ENCODE measurements at places on chromosomes 4 and X.

GRCh38 chrX:121831601-121832000 lies 784.2 kb downstream of the GLUD2 start:
- no peak for DNase-seq

GRCh38 chr4:30972542-30972941 lies 252.4 kb downstream of the PCDH7 start:
- DNase-seq, result no peak

DNA sequence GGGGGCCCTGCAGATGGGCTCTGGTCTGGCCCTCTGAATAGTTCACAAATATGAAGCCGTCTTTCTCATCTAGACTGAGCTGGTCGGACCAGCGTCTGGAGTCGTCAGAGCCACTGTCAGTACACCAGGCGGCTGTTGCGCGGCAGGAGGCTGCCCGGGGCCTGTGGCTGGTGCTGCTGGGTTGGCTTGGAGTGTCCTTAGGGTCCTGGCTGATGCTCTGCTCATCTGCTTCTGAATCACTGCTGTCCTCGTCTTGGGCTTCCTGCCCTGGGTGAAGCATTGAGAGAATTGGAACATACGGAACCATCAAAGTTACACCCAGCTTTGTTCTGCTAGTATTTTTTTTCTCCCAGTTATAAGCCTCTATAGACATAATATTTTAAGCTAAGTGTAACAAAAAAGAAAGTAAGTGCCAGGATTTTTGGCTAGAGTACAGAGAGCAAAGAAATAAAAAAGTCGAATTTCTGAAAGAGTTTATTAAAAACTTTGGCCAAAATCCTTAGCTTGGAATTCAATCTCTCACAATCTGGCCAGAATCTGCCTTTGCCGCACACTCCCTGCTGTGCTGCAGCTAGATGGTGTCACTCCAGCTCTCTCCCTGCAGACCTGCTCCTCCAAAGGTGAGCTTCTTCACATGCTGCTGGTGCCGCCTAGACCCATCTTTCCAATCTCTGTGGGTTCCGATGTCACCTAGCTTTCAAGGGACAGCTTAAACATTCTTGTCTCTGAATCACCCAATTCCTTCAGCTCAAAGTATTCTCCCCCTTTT lies 96.2 kb downstream of the CDS1 start:
- no peak for DNase-seq

DNA sequence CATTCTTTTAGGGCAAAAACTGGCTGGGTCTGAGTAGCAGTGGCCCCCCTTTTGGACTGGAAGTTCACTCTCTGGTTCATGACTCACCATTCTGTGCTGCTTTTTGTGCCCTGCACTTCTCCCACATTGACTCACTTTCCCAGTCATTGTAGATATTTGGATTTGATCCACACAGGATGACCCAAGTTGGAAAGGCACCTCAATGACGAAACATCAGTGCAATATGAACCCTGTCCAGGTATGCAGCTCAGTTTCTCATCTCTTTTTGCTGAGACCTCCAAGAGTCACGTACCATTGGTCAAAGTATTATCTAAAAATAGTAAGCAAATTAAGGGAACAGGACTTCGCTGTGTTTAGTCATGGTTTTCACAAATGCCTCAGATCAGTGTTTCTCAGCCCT lies 92.7 kb downstream of the CBLL2 start:
- DNase-seq, result no peak

GRCh38 chr4:107896158-107896645 lies 35.1 kb upstream of the CYP2U1 start:
- DNase-seq, result no peak

DNA sequence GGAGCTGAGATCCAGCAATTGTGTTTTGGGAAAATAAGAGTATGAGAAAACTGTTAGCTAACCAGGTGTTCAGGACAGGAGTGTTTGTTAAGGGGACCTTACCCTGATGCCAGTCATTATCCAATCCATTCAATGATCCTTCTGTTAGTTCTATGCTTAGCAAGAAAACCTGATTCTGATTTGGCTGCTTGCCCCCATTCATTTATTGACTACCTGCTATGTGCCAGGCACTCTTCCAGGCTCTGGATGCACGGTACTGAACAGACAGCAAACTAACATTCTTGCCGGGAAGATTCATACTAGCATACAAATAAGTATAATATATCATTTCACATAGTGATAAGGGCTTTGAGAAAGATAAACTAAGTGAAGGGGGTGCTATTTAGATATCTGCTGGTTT lies 1.0 kb upstream of the MECP2 start:
- no peak for DNase-seq

DNA sequence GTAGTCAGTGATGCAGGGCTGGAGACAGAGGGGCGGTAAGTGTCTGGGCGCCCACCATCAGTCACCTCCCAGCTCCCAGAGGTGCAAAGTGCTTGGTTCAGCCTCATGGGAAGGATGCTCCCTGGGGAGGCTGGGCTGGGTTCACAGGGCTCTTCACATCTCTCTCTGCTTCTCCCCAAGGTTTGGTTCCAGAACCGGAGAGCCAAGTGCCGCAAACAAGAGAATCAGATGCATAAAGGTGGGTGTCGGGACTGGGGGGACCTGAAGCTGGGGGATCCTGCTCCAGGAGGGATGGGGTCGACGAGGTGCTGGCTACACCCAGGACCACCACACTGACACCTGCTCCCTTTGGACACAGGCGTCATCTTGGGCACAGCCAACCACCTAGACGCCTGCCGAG lies 10.1 kb downstream of the SHOX start:
- DNase-seq, result no peak

DNA sequence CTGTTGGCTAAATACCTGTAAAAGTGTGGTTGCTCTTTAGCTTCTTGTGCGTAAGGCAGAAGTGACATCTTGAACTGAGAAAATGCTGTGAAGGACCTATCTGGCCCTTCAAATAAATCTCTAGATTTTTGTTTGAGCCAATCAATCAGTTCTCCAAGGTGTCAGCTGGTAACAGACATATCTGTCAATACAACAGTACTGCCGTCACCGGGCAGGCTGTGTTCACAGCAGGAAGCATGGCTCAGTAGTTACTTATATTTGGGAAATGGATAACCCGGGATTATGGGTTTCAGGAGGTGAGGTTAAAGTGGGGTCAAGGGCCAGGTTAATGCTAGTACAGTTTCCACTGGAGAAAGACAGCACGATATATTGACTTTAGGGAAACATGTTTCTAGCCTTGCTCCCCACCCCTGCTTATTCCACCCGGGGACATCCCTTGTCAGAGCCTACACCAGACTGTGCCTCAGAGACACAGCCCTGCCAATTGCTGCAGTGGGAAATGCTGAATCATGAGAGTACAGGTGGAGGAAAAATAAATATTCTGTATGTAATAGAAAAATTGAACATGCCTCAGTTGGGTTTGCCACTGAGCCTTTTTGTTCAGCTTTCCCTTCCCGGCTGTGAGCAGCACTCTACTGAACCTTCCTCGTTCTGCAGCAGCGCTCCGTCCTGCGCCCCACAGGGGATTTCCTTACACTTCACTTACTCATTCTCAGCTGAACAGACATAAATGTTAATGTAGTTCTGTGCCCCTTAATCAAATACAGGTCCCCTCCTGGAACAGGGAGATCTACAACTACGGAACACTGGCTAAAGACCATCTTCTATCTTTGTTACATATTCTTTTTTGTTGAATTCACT lies 121.1 kb downstream of the MGST2 start:
- DNase-seq, result no peak

- no peak for DNase-seq
These were observed 1382.5 kb downstream of the C4orf33 start for GRCh38 chr4:130478406-130478805.

- DNase-seq, result no peak
These were observed 52.4 kb upstream of the GUCY1A1 start for GRCh38 chr4:155614111-155614762.

- no peak for DNase-seq
These were observed 64.7 kb downstream of the DHX15 start for GRCh38 chr4:24519649-24520048.

DNA sequence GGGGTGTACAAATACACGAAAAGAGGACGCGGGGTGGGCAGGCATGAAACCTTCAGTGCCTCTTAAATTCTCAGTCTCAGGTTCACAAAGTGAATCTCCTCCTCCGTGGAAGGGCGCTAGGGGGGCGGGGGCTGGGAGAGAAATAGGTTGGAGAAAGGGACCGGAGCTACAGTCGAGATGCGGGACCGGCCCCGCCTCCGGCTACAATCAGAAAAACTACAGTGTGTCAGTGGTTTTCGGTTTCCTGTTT lies 3.4 kb downstream of the MAML3 start:
- peak; percentile 58 for DNase-seq

- DNase-seq, result no peak
These were observed 80.6 kb downstream of the PBDC1 start for GRCh38 chrX:76253432-76253831.

GRCh38 chrX:47572773-47573340 lies 9.4 kb upstream of the TIMP1 start:
- no peak for DNase-seq

DNA sequence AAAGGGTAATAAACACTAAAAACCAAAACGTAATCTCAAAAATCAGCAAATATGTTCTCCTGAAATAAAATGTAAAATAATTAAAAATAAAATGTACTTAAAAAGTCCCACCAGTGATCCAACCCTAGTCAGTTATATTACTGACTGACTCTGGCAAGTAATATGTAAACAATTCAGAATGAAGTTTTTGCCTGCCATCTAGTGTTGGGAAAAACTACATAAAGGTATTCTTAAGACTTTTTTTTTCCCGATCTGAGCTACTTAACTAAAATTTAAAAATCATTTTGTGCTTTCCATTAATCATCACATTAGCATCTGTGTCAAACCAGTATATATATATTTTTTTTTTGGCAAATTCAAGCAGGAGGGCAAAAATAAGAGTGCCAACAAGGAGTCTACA lies 24.0 kb downstream of the RCHY1 start:
- no peak for DNase-seq

DNA sequence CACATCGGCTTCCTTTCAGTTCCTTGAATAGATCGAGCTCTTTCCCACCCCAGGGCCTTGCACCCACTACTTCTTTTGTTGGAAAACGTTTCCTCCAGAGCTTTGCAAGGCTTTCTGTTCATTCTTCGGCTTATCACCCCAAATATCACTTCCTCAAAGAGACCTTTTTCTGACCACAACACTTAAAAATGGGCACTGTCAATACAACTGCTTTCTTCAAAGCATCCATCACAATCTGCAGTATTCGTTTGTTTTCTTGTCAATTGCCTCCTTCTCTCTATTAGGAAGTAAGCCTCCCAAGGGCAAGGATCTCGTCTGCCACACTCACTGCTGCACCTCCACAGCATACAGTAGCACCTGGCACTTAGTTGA lies 17.7 kb upstream of the CENPU start:
- DNase-seq, result no peak

DNA sequence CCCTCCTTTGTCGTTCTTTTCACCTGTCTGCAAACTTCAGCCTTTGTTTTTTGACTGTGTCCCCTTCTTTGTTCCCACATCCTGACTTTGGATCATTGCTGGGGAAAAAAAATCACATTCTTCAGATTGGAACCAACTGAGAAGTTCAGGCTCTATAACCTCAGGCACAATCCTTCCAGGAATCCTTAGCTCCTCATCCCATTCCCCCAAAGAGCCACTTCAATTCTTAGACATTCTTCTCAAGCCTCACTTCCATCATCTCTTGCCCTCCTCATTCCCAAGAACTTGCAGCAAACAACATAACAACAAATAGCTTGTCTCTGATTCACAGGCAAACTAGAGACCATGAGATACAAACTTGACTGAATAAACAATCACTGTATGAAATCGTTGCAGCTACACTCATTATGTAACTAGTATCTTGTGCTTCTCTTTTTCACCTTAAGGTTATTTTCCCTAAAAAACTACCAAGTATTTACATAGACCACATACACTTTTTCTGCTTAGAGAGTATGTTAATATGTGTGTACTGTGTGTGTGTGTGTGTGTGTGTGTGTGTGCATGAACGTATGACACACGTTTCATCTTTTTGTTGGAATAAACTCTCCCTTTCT lies 26.4 kb upstream of the PGM2 start:
- DNase-seq, result no peak

- no peak for DNase-seq
These were observed 34.5 kb downstream of the STBD1 start for GRCh38 chr4:76341063-76341462.

GRCh38 chrX:54180403-54180802 lies 2.7 kb downstream of the FAM120C start:
- DNase-seq, result no peak

Measured in stimulated activated CD8-positive, alpha-beta memory T cell treated with anti-CD3 and anti-CD28 coated beads, Interleukin-4, amount 100 ng/mL, for 4 hours (primary cell).